ENCODE measurements at places on chromosomes 16 and 17.

DNA sequence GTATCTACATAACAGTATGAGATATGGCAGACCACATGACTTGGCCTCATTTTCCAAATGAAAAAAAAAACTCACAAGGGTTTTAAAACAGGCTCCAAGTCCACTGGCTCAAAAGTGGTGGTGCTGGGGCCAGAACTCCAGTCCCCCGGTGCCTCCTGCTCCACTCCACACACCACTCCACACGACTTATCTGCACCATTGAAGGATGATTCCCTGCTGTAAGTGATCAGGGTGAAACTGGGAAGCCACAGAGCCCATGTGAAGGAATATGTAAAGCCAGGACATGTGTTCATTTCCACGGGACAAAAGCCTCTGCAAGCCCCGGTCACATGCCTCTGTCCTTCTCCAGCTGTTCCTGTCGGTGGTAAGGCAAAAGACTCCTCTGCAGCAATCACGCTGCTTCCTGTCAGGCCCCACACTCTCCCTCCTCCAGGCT, 97.2 kb downstream of the ZNF18 start:
- DNase-seq = no peak

GRCh38 chr16:87414251-87414680, 22.1 kb downstream of the MAP1LC3B start:
- DNase-seq = no peak

GRCh38 chr16:7596308-7596707, 263.7 kb downstream of the RBFOX1 start:
- DNase-seq = no peak

- no peak for DNase-seq
Observed at GRCh38 chr16:4021070-4021779, 95.0 kb downstream of the ADCY9 start.

GRCh38 chr17:71975331-71975801, 145.5 kb upstream of the SOX9 start:
- DNase-seq = no peak

DNA sequence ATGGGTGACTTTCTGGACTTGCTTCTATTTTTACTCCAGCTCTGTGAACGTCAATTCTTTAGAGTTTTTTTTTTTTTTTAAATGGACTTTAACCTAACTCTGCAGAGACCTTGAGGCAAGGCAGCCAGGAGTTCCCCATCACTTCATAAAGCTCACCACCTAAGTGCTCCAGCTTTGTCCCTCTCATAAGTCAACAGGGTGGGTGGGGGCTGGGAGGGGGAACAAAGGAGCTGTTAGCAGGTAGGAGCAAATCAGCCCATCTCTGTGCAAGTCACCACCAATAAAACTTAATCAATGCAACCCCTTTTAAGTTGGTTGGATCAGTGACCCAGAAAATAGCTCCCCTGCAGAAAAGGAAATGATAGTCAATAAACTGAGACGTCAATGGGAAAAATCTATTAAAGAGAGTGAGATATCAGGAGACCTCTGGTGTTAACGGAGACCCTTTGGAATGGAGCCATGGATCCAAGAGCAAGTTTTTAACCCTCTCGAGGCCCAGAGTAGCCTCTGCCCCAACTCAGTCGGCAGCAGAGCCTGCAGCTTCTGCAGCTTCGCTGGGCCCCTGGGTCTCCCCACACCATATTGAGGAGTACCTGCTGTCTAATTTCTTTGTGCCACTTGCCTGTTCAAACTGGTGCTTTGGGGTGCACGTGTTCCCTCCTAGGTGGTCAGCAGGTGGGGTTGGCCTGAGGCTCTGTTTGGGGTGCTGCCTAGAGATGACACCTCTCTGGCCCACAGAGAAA, 27.6 kb upstream of the ETV4 start:
- no peak for DNase-seq

DNA sequence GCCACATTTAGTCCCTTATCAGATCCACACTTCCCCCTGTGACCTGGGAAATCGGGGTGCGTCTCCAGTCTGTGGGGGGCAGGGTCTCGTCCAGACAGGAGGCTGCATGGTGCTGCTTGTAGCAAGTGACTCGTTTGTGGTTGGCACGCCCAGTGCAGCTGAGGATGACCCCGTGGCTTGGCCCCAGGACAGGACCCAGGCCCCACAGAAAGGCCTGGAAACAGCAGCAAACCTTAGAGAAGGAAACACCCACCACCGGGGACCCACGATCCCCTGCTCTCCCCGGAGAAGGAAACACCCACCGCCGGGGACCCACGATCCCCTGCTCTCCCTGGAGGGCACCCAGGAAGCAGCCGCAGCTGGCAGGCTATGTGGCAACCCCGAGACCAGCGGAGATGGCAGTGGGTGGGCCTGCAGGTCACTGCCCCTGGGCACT, 8.2 kb upstream of the C16orf95 start:
- no peak for DNase-seq

DNA sequence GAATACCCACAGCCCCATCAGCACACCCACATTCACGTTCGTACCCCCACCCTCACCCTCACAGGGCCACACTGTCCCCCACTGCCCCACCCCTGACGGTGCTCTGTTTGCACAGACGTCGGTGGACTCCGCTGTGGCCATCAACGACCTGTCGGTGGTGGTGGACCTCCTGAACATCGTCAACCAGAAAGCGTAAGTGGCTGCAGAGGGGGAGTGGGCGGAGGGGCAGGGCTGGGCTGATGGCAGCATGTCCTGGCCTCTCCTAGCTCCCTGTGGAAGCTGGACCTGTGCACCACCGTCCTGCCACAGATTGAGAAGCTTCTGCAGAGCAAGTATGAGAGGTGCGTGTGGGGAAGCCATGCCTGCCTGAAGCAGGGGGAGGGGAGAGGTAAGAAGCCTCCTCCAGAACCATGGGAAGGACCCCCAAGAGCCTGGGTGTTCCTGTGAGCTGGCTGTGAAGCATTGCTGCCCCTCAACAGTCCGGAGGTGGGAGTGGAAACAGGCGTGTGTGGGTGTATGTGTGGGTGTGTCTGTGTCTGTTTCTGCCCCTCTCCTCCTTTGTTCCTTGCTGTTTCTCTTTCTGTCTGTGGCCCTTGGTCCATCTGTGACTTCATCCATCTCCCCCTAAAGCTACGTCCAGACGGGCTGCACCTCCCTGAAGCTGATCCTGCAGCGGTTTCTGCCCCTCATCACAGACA, 20.3 kb downstream of the KATNB1 start:
- no peak for DNase-seq

- no peak for DNase-seq
Observed at GRCh38 chr16:10080051-10080772, 102.0 kb downstream of the GRIN2A start.

GRCh38 chr16:12901204-12901596, 198 bp upstream of the SHISA9 start:
- DNase-seq = no peak

- no peak for DNase-seq
Observed at GRCh38 chr17:34126965-34127364, 128.1 kb upstream of the CCL2 start.

DNA sequence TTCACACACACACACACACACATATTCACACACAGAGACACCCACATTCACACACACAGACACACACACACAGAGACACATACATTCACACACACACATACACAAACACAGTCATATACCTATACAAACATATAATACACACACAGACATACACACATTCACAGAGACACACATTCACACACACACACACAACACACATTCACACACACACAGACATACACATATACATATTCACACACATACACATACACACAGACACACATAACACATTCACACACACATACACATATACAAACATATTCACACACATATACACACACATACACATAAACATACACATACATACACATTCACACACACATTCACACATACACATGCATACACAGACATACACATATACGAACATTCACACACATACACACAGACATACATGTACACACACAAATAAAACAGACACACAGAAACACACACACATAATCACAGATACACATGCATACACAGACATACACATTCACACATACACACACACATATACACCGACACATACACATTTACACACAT, 7.9 kb downstream of the PRCD start:
- DNase-seq = no peak

DNA sequence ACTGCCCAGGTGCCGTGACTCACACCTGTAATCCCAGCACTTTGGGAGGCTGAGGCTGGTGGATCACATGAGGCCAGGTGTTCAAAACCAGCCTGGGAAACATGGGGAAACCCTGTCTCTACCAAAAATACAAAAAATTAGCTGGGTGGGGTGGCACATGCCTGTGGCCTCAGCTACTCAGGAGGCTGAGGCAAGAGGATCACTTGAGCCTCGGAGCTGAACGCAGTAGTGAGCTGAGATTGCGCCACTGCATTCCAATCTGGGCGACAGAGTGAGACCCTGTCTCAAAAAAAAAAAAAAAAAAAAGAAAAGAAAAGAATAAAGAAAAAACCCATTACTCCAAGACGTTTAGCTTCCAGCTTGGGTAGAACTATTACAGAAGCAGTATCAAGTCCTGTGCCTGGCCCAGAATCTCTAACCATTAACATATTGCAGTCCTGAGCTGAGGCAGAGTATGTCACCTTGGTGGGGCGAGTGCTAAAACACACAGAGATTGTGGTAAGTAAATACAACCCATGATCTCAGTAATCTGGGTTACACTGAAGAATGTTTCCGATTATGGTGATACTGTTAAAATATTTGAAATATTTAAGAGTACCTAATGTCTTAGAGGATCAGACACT, 23.2 kb upstream of the CFAP20 start:
- DNase-seq = no peak

DNA sequence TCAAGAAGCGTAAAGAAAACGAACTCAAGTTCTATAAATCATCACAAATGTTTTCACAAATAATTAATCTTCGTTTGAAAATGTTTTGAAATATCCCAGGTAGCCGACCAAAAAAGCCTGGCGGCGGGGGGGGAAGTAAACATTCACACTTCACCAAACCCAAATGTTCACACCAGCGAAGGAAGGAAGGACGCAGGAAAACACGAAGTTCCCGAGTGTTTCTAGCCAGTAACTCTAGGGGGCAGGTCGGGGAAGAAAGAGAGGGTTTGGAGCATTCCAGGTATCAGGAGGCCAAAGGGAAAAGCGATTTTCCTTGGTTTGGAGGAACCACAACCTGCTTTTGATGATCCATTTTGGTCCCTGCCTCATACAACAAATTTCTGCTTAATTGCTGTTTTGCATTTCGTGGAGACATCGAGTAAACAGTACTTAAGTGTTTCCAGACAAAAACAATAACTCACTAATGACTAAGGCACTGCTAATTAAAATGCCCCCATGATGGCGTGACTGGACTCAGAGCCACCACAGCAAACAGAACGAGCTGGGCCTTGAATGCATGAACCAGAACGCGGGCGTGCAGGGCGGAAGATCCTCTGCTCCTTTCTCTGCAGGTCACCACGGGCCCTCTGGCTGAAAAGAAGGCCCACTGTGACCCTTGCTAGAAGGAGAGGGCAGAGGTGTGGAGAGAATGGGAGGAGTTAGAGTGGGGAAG, 16.6 kb downstream of the ZFHX3 start:
- DNase-seq = no peak

- DNase-seq = no peak
Observed at GRCh38 chr17:56322991-56323390, 169.7 kb downstream of the ANKFN1 start.

DNA sequence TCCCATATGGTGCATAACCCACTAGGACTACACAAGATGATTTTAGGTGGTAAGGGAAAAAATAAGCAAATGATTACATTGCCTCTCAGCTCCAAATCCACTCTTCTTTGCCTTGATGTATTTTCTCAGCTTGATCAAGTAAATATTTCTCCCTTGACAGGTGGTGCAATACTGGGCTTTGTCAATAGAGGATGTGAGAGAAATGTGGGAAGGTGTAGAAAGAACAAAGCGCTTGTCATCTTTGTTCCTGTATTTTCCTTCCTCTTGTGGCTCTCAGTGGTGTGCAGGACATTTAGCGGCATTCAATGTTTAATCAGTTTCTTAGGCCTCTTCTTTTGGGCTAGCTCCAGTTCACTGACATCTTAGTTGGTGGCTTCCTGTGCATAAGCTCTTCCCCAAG, 1165.8 kb upstream of the GOT2 start:
- DNase-seq = no peak

GRCh38 chr16:85334718-85335583, 222.7 kb upstream of the CIBAR2 start:
- no peak for DNase-seq

- no peak for DNase-seq
Observed at GRCh38 chr17:6488008-6488539, 43.8 kb downstream of the PIMREG start.

GRCh38 chr17:29148257-29148789, 31.9 kb downstream of the MYO18A start:
- no peak for DNase-seq

- no peak for DNase-seq
Observed at GRCh38 chr17:50330151-50330775, 15.7 kb upstream of the XYLT2 start.

GRCh38 chr16:47640661-47641060, 179.5 kb downstream of the PHKB start:
- no peak for DNase-seq
